ENCODE measurements at places on chromosomes 12 and 14. TPM values are rescaled to one million over a fixed set of nuclear protein-coding genes. Genes with fewer than 3 reads are reported as not detected.

TAPBPL gene
- 5.2 TPM for total RNA-seq

GPR135 gene
- 0.96 TPM for total RNA-seq

STAC3 gene
- total RNA-seq: 0.27 TPM

LPCAT3 gene
- 33.9 TPM for total RNA-seq

All from A549 treated with RU486 at 1 μM for 4 hours (cell line).